Stimulated activated CD4-positive, alpha-beta T cell treated with anti-CD3 and anti-CD28 coated beads, Interleukin-1b, Interleukin-23, amount 100 ng/mL, for 24 hours (primary cell): ENCODE measurements at places on chromosomes 7 and 10.

DNA sequence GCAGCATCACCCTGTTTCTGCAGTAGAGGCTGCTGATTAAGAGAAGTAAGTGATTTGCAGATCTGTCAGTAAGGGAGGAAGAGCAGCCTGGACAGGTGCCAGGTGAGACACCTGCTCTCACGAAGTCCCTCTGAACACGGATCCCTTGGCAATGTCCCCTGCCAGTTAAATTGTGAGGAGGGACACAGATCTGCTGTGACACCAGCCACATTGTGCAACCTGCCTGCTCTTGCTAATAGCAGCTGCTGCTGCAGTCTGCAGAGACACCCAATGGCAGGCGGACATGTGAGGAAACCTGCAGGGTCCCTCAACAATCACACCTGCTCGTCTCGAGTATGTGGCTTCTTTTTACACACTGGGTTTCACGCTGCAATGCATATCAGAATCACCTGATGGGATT, 31.9 kb downstream of the ANXA11 start:
- no peak for DNase-seq

- no peak for DNase-seq
Observed at GRCh38 chr10:17175551-17175950, 25.9 kb downstream of the TRDMT1 start.

- DNase-seq: no peak
Observed at GRCh38 chr7:24478137-24478655, 95.1 kb upstream of the PALS2 start.

DNA sequence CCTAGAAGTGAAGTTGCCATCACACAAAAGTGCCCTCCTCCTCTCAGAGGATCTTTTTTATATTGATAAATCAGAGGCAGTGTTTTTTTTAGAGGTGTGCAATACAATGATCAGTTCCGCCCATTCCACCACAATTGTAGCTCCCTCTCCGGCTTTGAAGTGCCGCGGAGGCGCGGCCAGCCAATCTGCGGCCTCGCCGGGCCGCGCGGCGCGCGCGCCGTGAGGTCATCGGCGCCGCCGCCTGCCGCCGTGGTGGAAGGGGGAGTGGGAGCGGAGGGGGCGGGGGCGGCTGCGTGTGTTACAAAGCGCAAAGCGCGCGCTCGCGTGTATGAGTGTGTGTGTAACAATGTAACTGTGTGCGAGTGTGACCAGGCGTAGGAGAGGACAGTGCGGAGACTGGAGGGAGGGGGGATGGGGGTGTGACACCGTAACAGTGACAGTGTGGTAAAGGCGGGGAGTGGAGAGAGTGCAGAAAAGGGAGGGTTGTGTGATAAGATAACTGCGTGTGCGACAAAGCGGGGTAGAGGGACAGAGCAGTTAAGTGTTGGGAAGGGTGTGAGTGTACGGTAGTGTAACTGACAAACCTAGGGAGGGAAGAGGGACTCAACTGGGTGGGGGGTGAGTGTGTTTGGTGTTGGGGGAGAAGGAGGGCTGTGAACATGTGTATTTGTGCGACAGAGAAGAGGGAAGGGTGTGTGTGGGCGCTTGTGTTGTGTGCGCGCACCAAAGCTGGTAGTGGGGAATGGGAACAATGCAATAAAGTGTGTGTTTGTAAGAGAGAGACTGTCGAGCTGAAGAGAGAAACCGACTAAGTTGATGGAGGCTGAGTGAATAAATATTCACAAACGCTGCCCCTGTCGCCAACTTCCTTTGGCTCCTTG, at the start of gene SP8:
Gene SP8, minus strand, starts transcription at position 108 of the 881 bp plus-strand sequence. Its CDS starts 88 bp downstream, at position 20.
- no peak for DNase-seq

DNA sequence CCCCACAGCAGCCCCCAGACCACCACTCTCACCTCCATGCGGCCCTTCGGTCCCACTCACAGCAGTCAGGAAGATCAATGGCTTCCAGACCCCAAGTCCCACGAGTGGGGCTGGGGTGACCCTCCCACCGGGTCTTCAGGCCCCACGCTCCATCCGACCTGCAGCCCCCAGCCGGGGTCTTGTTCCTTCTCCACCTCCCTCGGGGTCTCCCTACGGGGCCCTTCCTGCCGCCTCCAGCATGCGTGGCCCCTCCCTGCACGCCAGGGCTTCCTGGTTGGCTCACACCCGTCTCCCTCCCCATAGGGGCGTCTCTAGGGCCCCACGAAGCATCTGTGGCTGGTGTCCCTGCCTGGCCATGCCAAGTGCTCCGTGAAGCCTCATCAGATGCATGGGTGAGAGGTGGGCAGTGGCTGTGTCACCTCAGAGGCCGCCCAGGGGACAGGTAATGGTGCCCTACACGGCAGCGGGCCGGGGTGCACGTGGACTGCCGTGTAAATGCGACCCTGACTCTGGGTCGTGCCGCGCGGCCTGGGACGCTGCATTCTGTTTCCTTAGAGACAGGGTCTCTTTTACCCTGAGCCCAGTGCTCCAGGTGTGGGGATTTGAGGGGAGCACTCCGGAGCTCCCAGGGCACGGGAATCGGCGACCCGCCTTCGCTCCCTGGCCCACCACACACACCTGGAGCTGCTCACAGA, 19.9 kb downstream of the ADAP1 start:
- no peak for DNase-seq
